Large intestine (tissue), 12 donors: ENCODE measurements at places on chromosomes 13 and 19. TPM values are rescaled to one million over a fixed set of nuclear protein-coding genes. Genes with fewer than 3 reads are reported as not detected.

DNA sequence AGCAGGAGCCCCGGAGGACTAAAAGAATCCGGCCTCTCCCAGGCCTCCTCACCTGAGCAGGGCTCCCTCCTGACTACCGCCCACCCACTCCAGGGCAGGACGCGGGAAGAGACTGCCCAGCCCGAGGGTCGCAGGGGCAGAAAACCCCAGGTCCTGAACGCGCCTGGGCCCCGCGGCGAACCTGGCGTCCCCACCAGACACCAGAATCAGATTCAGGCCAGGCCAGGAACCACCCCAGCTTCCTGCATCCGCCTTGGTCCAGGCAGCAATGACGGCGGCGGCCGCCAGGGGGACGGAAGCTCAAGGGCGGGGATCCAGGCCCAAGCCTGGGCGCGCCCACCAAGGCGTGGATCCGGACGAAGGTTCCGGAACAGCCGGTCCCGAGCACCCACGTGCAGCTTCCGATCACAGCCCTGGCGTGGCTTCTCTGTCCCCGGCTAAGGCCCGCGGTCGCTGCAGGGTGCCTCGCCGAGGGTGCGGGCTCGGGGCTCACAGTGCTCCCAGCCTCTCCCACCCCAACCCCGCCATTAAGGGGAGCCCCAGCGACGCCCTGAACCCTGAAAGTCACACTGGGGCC lies 3.6 kb downstream of the LGALS7 start:
- peak; percentile 92 for DNase-seq

GRCh38 chr19:8585894-8586750 lies 8.9 kb upstream of the MYO1F start:
- no peak for DNase-seq

- DNase-seq, result peak; percentile 43
These were observed 16.2 kb downstream of the CERS1 start for GRCh38 chr19:18879579-18880373.

DNA sequence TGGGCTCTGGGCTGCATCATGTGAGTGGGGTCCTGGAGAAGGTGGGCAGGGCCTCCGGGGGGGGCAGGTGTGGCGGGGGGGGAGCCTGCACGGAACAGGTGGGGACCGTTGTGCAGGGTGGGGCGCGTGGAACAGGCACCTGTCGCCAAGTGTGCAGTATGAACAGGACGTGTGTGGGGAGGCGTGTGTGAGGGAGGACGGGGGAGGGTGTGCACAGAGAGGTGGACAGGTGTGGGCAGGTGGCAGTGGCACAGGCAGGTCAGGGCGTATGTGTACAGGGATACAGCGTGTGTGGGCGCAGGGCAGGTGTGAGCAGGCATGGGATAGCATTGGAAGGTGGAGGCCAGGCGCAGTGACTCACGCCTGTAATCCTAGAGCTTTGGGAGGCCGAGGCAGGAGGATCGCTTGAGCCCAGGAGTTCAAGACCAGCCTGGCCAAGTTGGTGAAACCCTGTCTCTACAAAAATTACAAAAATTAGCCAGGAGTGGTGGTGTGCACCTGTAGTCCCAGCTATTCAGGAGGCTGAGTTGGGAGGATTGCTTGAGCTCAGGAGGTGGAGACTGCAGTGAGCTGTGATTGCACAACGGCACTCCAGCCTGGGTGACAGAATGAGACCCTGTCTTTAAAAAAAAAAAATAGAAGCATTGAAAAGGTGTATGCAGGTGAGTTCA lies 3.2 kb downstream of the PLK5 start:
- DNase-seq, result no peak

GRCh38 chr13:113545455-113545930 lies 39.1 kb upstream of the TFDP1 start:
- DNase-seq, result no peak

GRCh38 chr19:6890938-6891337 lies 3.6 kb downstream of the ADGRE1 start:
- no peak for DNase-seq

DNA sequence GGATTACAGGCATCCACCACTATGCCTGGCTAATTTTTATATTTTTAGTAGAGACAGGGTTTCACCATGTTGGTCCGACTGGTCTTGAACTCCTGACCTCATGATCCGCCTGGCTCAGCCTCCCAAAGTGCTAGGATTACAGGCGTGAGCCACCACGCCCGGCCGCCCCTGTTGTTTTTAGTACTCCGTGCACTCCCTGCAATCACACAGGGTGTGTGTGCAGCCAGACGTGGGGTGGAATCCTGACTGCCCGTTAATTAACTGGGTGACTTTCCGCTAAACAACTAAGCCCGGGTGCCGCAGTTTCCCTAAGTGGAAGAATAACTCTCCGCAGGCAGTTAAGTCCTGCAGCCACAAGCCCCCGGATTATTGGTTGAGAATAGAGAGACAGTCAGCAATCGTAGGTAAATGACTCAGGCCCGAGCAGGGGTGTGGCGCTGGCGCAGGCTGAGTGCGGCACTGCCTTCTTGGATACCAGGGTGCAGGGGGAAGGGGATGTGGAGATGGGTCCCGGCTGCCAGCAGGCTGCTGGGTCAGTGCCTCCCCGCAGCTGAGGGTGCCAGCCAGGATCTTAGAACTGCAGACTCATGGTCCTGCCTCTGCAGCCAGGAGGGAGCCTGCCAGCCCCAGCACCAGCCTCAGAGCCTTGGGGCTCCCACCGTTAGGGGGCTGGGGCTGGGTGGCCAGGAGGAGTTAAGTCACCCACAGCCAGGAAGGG lies 6.1 kb upstream of the FXYD3 start:
- DNase-seq, result no peak

GRCh38 chr13:110349239-110349638 lies 42.2 kb downstream of the COL4A2 start:
- no peak for DNase-seq

The PLPP2 gene
- polyA plus RNA-seq, result 1.6 TPM

- no peak for DNase-seq
These were observed 1.1 kb upstream of the LTBP4 start for GRCh38 chr19:40599902-40600569.

The SPRED3 gene
- 3.9 TPM for polyA plus RNA-seq

The ZIC5 gene
- polyA plus RNA-seq, result 0.01 TPM

GRCh38 chr19:33274663-33275558 lies 27.4 kb downstream of the CEBPA start:
- no peak for DNase-seq

The PINLYP gene
- 16.4 TPM for polyA plus RNA-seq

GRCh38 chr13:77860507-77860981 lies 58.1 kb downstream of the EDNRB start:
- DNase-seq, result no peak

The SOX1 gene
- polyA plus RNA-seq, result 0.06 TPM

- no peak for DNase-seq
These were observed 218.4 kb upstream of the TMTC4 start for GRCh38 chr13:100892981-100893380.

GRCh38 chr19:32254509-32254890 lies 90.9 kb upstream of the ZNF507 start:
- no peak for DNase-seq

GRCh38 chr19:10784257-10784656 lies 51.8 kb downstream of the TMED1 start:
- DNase-seq, result no peak

GRCh38 chr13:20686863-20687579 lies 16.5 kb upstream of the IL17D start:
- peak; percentile 34 for DNase-seq

The PRX gene
- polyA plus RNA-seq, result 4.0 TPM

- no peak for DNase-seq
These were observed 6.3 kb downstream of the BICRA start for GRCh38 chr19:47615230-47615629.

DNA sequence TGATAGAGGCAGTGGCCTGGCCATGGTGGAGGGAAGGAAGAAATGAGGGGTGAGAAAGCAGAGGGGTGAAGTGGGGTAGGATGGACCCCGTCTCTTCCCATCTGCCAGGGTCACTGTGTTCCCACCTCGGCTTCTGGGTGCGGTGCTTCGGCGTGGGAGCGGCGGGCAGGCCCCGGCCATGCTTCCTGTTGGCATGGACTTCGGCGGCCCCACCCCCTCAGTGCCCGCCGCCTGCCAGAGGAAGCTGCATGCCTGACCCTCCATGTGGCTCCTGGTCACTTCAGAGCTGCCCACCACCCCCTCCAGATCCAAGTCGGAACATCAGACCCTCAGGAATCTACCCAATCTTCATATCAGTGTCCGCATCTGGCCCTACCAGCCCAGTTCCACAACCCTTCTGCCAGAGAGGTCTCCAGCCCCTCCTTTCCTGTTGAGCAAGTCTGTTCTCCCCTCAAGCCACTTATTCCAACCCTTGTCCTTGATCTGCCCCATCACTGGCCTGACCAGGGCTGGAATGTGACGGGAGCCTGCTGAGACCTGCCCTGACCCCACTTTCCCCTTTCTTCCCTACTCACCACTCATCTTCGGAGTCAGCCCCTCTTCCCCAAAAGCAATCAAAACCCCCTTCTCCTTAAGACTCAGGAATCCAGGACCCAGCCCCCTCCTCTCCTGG lies 1.5 kb downstream of the KCNN4 start:
- DNase-seq, result no peak

DNA sequence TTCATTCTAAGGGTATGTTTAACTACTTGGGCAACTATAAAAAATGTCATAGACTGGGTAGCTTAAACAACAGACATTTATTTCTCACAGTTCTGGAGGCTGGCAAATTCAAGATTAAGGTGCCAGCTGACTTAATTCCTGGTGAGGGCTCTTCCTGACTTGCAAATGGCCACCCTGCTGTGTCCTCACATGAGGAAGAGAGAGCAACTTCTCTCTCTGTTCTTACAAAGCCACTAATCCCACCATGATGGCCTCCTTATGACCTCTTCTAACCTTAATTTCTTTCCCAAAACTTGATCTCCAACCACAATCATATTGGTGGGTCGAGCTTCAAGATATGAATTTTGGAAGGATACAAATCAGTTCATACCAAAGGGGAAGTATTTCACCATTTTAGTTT lies 399.0 kb downstream of the DCT start:
- no peak for DNase-seq

GRCh38 chr19:18108897-18109296 lies 11.3 kb downstream of the MAST3 start:
- peak; percentile 84 for DNase-seq

The LATS2 gene
- 7.4 TPM for polyA plus RNA-seq

The ESD gene
- 199 TPM for polyA plus RNA-seq

The DOCK9 gene
- 103 TPM for polyA plus RNA-seq

- no peak for DNase-seq
These were observed 97.2 kb downstream of the EPSTI1 start for GRCh38 chr13:42894765-42895243.

GRCh38 chr19:42294471-42295137 lies 7.3 kb upstream of the PRR19 start:
- DNase-seq, result no peak

DNA sequence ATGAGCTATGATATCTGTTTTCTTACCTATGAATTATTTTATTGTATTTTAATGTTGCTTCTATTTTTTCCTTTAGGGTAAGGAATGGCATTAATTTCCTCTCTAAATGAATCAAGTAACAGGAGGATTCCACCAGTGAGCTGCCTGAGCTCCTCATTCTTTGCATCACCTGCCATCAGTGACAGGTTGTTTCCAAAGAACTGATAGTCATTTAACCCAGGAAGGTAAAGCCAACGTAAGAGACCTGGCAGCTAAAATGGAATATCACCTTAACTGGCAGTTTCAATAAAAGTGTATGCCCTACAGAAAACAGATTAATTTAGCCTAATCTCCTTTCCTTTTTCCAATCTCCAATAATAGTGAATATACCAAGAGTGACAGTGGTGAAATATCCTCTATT lies 812.0 kb downstream of the SLITRK5 start:
- DNase-seq, result no peak

The WDR87 gene
- polyA plus RNA-seq, result 0.01 TPM

DNA sequence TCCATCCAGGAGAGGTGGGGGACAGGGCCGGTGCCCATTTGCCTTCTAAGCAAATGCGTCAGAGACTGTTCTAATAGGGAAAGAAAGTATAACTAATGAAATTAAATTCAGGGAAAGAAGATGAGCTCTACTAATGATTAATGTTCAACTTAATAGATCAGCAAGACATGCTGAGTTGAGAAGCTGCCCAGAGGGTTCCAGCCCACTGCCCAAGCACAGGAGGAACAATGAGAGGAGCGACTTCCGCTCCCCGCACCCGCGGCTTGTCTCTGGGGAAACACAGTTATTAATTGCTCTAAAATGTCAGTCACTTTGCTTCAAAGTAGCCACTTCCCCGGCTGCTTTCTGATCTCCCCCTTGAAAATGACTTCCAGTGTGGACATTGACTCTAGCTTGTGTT lies 331.3 kb downstream of the UQCRFS1 start:
- DNase-seq, result no peak

GRCh38 chr19:2462635-2463421 lies 6.1 kb upstream of the LMNB2 start:
- DNase-seq, result peak; percentile 86

The AP1M2 gene
- polyA plus RNA-seq, result 69.2 TPM
